Calu3 (cell line): ENCODE measurements at places on chromosomes 2 and 18.

DNA sequence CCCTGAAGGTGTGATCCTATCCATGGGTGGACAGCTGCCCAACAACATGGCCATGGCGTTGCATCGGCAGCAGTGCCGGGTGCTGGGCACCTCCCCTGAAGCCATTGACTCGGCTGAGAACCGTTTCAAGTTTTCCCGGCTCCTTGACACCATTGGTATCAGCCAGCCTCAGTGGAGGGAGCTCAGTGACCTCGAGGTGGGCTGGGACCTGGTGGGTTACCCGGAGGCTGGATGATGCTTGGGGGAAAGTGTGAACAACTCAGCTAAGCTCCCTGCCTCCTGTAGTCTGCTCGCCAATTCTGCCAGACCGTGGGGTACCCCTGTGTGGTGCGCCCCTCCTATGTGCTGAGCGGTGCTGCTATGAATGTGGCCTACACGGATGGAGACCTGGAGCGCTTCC lies 16.2 kb downstream of the CAD start:
- DNase-seq = no peak

DNA sequence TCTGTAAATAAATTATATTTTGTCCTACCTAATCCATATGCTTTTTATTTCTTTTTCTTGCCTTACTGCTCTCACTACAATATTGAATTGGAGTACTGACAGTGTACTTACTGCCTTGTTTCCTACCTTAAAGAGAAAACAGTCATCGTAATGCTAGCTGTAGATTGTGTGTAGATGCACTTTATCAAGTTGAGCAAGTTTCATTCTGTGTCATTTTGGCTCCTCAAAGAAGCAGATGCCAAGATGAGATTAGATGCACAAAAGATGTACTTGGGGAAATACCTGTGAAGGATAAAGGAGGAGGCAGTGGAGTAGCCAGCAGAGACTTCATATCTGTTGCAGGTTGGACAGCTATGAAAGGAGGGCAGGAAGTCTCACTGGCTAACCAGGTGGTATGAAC lies 145.5 kb downstream of the FTCDNL1 start:
- DNase-seq = no peak

DNA sequence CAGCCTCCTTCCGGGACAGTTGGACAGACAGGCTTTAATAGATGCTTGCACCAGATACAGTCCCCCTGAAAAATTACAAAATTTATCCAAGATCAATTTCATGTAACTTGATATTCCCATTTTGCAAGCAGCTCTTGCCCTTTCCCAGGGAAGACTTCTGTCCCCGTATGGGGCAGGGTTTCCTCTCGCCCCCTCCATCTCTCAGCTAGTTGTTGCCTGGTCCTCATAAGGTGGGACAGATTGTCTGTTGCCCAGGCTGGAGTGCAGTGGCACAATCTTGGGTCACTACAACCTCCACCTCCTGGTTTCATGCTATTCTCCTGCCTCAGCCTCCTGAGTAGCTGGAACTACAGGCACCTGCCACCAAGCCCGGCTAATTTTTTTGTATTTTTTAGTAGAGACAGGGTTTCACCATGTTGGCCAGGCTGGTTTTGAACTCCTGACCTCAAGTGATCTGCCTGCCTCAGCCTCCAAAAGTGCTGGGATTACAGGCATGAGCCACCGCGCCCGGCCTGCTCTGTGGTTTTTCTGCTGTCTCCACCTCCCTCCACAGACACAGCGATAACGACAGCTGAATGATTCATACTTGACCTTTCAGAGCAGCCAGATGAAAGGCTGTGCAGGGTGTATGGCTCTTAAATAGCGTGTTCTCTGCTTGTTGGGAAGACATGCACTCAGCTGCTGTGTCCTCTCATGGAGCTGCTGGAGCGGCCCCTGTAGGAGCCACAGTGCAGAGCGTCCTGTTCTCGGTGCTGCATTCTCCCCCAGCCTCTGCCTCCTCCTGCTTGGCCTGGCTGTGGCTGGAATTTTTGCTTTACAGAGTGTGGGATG lies 61.4 kb downstream of the TTC39C start:
- peak; percentile 76 for DNase-seq

- DNase-seq = peak; percentile 28
Observed at GRCh38 chr2:173657996-173658717, 303.5 kb downstream of the CDCA7 start.

- no peak for DNase-seq
Observed at GRCh38 chr18:63444580-63444979, 22.3 kb upstream of the VPS4B start.

DNA sequence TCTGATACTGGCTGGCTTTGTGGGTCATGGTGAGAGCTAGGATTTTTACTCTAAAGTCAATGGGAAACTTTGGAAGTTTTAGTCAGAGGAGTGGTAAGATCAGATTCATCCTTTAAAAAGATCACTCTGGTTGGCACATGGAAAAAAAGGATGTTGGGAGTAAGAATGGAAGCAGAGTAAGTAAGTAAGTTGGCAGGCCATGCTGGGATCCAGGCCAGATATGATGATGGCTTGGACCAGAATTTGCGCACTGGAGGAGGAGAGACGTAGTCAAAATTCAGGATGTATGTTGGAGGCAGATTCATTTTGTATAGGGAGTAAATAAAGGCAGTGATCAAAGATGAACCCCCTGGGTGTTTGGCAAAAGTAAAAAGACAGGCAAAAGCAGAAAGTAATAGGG lies 283.3 kb upstream of the THSD7B start:
- DNase-seq = no peak

- DNase-seq = no peak
Observed at GRCh38 chr2:70671092-70671675, 96.8 kb downstream of the ADD2 start.
